ENCODE measurements at places on chromosomes 2 and 18.

GRCh38 chr2:147845411-147845971, 662 bp downstream of the ACVR2A start:
- DNase-seq: no peak

DNA sequence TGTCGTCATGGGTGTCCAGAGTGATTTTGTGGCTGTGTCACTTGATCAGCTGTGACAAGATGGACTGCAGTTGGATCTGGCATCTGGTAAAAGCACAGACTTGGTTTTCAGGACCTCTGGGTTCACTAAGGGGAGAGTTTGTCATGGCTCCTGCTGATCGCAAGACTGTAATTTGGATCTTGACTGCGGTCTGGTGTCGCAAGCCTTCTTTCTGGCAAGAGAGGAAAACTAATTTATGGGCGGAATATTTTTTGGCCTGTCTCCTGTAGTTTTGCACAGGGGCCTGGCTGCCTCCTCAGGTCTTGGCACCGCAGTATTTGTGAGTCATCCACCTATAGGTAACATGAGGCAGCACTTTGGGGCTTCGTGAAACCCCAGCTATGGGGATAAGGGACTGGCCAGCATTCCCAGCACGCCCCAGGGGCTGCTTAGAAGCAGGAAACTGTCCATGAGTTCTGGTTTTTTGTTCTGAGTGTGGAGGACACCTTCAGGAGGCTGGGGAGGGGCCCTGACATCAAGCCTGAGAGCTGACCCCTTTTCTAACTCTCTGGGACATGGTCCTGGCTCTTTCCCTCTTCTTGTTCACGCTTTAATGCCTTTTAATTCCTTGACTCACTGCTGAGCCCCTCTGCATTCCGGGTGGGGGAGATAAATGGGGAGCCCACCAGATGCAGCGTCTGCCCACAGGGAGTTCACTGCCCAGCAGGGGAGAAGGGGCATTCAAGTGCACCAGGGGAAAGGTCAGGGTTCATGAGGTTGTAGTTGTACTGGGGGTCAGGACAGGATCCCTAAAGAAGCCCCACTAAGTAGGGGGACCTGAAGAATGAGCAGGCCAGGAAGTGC, 12.2 kb downstream of the SH3BP4 start:
- no peak for DNase-seq

- DNase-seq: no peak
Observed at GRCh38 chr18:13441736-13442135, 223.2 kb downstream of the LDLRAD4 start.

- DNase-seq: peak; percentile 84
Observed at GRCh38 chr18:22488554-22488953, 70.8 kb upstream of the CTAGE1 start.

- no peak for DNase-seq
Observed at GRCh38 chr2:224601923-224602322, 16.8 kb upstream of the CUL3 start.

- no peak for DNase-seq
Observed at GRCh38 chr2:39734445-39734844, 44.6 kb downstream of the THUMPD2 start.

- no peak for DNase-seq
Observed at GRCh38 chr2:44148999-44149398, 19.7 kb upstream of the PPM1B start.

GRCh38 chr18:77263466-77263763, 13.8 kb downstream of the GALR1 start:
- no peak for DNase-seq

DNA sequence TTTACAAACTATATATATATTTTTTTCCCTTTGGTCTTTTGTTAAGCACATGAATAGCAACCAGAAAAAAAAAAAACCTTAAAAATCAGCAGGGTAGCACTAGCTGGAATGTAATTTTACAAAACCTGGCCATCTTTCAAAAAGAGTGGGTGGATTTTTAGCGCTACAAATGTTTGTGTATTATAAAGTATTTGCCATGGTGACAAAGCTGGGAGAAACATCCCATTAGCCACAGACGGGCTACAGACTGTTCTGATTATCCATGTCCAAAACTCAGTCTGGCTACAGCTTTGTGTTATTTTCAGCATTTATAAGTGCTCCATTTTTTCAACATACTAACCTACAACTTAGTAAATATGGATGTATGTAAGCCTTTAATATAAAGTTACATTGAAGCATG, 249.5 kb upstream of the TANK start:
- no peak for DNase-seq

- DNase-seq: peak; percentile 59
Observed at GRCh38 chr2:17643031-17643615, 102.6 kb downstream of the VSNL1 start.

DNA sequence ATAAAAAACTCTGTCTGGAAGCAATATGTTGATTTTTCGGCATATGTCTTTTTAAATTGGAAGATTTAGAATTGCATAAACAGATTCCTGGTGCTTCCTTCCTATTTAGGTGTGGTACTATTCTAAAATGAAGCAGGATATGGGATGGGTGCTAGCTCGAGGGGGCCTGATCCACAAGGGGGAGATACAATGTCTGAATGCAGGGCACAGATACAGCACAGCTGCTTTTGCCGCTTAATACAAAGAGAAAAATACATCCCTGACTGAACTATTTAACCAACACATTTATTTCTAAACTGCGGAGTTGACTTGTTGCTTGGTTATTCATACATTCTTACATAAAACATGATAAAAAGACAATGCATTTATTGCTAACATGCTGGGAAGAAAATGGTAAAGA, 169.1 kb downstream of the TMEFF2 start:
- DNase-seq: no peak

GRCh38 chr2:6845312-6845711, 20.4 kb downstream of the CMPK2 start:
- DNase-seq: no peak

DNA sequence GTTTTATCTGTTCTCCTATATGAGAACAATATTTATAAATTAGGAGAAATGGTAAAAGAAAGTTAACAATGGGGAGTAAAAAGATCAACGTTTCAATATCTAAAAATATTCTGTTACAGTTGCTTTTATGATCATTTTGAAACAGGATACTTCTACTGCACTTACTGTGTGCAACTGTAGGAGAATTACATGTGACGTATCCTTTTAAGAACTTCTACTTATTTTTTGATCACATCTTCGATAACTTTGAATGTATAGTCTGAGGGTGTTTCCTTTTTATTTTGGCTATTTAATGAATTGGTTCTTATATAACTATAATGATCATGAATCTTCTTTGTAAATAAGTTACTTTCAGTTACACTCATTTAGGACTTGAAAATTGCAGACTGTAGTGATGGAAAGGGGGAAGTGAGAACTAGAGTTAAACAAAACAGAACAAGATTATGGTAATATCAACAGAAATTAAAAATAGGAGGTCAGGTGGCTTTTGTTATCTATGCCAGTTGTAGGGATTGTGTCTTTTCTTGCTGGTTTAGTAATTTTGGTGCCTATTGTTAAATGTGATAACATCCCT, 109.9 kb downstream of the MSTN start:
- no peak for DNase-seq

GRCh38 chr18:57790316-57790715, 12.8 kb downstream of the ATP8B1 start:
- DNase-seq: no peak

GRCh38 chr2:25624635-25625034, 48.7 kb downstream of the DTNB start:
- DNase-seq: no peak

DNA sequence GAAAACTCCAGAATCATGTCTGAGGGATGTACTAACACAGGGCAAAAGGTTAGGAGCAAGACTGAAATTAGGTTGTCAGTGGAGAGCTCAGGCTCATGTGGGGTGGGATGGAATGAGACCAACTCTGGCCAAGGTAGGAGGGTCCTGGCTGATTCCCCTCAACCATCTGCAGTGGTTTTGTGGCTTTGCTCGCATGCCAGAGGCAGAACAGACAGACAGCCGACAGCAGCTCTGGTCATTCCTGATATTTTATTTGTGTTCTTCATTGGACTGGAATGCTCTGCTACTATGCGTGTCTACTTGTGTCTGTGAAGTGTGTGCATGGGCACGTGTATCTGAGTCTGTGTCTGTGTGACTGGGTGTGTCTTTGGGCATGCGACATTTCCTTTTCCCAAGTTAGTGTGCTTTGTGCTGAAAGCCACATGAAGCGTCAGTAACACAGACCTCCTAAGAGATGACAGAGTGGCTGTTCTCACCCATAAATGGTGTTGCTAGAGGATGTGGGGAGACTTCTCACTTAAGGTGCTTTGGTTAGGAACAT, 239.5 kb downstream of the CNTNAP5 start:
- no peak for DNase-seq

DNA sequence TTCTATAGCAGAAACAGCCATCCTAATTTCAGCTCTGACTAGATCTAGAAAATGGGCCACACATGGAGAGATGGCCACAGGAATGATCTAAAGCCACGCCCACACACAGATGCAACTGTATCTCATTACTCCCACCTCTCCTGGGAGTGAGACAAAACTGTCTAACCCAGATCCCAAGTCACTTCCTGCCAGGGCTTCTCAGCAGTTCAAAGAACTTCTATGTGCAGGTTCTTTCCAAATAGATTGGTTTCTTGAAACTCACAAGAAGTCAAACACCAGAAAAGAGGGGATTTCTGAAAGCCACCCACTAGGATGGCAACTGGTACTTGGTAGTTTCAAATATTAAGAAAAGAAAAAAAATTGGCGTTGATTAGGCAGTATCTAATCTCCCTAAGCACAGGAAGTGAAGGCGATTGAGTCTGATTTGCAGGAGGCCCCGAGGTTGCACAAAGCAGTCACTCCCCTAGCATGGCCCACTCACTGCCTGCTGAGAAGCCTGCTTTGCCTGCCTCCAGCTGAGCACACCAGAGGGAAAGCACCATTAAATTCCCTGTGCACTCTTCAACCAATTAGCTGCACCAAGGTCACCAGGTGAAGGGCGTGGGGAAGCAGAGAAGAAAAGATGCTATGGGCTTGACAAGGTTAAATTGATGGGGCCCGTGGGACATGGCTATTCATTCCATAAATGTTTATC, 51.1 kb downstream of the PAPOLG start:
- DNase-seq: no peak

DNA sequence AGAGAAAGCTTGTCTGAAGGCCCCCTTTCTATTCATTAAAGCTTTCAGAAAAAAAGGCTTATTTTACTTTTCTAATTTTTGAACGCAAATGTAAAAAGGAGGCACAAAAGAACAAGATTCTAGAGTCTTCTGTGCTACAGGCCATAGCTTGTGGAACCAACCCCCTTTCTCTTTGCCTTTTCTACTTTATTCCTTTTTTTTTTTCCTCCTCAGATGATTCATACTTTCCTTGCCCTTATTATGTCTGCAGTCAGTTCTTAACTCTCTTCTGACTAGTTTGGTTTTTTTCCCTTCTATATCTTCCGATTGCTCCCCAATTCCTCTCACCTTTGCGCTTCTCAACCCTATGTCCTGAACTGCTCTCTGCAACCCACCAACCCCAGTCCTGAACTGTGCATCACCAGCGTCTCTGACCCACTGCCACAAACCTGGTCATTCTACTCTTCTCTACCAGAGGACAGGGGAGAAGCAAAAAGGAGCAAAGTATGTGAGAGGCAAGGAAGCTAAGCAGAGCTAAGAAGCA, 56.9 kb upstream of the WIPF1 start:
- DNase-seq: no peak

DNA sequence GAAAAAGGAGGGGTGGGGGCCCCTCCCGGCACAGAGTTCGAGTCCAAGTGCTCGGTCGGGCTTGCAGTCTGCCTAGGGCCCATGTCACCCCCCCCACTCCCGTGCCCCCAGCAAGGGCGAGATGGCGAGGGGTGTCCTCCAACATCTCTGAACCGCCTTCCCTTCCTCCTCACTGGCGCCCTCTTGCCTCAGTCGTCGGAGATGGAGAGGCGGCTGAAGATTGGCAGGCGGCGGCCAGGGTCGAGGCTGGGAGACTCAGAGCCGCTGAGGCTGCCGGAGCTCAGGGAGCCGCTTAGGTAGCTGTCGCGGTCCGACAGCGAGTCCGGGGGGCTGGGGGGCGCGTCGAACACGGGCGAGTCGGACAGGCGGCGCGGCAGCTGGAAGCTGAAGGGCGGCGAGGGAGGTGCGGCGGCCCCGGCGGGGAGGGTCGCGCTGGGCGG, 2.3 kb downstream of the ZFP36L2 start:
- peak; percentile 90 for DNase-seq

DNA sequence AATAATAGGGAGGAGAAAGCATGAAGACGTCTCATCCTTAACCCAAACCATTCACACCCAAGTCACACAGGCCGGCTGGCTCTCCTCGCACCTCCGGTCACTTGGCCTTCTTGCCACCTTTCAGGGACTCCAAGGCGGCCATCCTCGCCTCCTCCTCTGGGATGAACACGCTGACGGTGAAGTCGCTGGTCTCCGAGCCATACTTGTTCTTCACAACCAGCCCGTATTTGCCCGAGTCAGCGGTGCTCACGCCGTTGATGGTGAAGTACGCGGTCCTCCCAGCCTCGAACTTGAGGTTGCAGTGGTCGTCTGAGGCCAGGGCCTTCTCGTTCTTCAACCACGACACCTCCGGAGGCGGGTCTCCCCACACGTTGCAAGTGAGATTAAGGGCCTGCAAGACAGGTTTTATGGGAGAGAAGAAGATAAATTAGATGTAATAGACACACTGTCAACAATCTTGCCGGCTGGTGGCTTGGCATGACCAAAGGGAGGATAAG, 54.3 kb upstream of the LPIN2 start:
- no peak for DNase-seq

- DNase-seq: no peak
Observed at GRCh38 chr2:8558096-8558495, 123.8 kb upstream of the ID2 start.

GRCh38 chr18:51862051-51862715, 477.8 kb upstream of the DCC start:
- DNase-seq: no peak

- no peak for DNase-seq
Observed at GRCh38 chr2:74291218-74291544, 52.0 kb downstream of the SLC4A5 start.

DNA sequence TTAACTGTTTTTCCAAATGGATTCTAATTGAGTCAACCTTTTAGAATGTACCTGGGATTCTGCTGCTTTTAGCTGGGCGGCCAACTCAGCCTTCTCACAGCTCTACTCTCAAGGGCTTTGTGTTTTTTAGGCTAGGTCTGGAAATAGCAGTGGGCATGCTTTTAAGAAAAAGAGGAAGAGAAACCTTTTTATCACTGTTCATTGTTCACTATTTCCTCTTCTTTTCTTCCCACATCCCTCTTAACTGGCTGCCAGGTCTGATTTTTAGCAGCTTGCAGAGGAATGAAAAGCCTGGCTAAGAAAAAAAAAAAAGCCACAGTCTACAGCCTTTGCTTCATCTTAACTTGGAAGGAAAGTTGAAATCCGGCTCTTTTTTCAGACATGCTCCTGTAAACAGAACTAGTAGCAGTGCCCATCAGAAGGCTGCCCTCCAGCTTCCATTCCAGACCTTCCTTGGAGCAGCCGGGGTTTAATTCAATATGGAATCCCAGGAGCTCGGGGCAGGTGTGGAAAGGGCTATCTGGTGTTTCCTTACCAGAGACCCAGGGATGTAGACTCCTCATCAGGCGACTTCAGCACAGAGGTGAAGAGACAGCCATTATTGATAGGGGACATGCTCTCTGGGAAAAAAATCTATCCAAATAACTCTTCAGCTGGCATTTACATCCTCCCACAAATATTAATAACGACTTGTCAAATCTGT, 230.7 kb downstream of the MYO3B start:
- no peak for DNase-seq

GRCh38 chr18:7488571-7488970, 78.5 kb upstream of the PTPRM start:
- DNase-seq: no peak

Data from right cardiac atrium (tissue), 5 donors.